ENCODE measurements at places on chromosomes 6 and 20. TPM values are rescaled to one million over a fixed set of nuclear protein-coding genes. Genes with fewer than 3 reads are reported as not detected.

DNA sequence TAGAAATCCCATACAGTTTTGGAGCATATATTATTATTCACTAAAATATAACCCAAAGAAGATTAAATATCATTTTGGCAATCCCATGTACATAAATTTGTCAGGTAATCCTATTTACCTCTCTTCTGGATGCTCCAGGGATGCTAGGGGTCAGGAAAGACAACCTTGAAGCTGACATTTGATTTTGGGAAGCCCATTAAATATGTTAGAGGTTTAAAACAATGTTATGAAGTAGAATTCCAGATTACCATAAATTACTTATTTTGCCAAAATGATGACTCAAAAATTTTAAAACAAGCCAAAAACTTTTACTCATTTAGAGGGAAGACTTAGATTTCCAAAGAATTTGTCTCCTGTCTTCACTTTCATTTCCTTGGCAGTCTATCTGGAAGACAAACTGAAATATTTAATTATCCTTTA, 9.2 kb upstream of the IL22RA2 start:
- H3K27ac ChIP-seq: no peak overlapping the region
- no peaks in the 10 kb centered on the region for H3K27me3 ChIP-seq
- DNase-seq: no peak
- no peak overlapping the region for H3K4me3 ChIP-seq

DNA sequence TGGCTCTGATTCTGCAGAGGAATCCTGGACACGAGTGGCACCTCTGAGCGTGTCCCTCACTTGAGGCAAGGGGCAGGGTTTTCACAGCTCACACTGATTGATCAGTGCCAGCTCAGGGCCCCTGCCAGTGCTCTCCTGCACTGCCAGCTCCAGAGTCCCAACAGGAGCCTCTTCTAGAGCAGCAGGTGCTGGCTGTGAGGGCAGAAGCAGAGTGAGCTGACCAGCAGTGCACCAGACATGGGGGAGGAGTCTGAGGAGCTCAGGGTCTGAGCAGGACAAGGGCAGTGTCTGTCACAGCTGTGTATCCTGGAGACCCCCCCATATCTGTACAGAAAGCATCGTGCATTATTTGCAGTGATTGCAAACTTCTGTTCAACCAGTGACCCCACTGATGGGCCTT, 31.5 kb upstream of the THBS2 start:
- no peaks in the 10 kb centered on the region for H3K4me1 ChIP-seq
- H3K36me3 ChIP-seq: no peaks in the 10 kb centered on the region
- H3K4me3 ChIP-seq: no peak overlapping the region

DNA sequence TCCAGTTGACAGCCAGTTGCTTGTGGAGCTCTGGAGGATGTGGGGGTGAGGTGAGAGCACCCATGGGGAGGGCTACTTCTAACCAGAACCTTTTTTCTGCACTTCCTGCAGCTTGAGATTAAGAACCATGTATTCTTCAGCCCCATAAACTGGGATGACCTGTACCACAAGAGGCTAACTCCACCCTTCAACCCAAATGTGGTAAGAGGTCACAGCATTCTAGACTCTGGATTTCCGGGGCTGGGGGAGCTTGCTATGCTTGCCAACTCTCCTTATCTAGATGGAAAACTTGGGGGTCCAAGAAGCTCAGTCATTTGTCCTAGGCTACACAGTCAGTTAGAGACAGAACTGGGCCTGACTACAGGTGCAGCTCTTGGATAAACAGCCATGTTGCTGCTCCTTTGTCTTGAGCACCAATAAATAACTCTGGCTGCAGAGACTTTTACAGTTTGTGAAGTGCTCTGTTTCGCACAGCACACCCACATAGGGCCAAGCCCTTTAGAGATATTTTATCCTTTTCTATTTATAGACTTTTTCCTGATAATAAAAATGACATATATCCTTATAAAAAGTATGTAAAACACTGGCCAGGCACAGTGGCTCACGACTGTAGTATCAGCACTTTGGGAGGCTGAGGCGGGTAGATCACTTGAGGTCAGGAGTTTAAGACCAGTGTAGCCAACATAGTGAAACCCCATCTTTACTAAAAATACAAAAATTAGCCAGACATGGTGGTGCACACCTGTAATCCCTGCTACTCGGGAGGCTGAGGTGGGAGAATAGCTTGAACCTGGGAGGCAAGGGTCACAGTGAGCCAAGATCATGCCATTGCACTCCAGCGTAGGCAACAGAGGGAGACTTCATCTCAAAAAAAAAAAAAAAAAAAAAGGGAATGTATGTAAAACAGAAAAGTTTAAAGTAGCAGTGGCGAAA, 10.6 kb upstream of the IFT52 start:
- H3K4me3 ChIP-seq: no peak overlapping the region
- H3K27ac ChIP-seq: no peak overlapping the region
- H3K36me3 ChIP-seq: no peaks in the 10 kb centered on the region
- no peak for DNase-seq

GRCh38 chr6:4323322-4323721, 187.9 kb upstream of the ECI2 start:
- DNase-seq: no peak
- peak overlapping the region; percentile 26 for H3K27ac ChIP-seq
- H3K4me3 ChIP-seq: no peak overlapping the region
- no peaks in the 10 kb centered on the region for H3K27me3 ChIP-seq

Gene SMOC2
- total RNA-seq: 139 TPM

Gene AHCY
- total RNA-seq: 82.7 TPM

Gene TLDC2
- not detected for total RNA-seq

- no peak overlapping the region for H3K4me3 ChIP-seq
- no peaks in the 10 kb centered on the region for H3K4me1 ChIP-seq
- no peaks in the 10 kb centered on the region for H3K27me3 ChIP-seq
- no peaks in the 10 kb centered on the region for H3K36me3 ChIP-seq
- no peak overlapping the region for H3K27ac ChIP-seq
Observed at GRCh38 chr6:45709781-45710220, 305.9 kb downstream of the CLIC5 start.

Gene CFAP206
- total RNA-seq: 3.9 TPM

Gene MATN4
- total RNA-seq: not detected

DNA sequence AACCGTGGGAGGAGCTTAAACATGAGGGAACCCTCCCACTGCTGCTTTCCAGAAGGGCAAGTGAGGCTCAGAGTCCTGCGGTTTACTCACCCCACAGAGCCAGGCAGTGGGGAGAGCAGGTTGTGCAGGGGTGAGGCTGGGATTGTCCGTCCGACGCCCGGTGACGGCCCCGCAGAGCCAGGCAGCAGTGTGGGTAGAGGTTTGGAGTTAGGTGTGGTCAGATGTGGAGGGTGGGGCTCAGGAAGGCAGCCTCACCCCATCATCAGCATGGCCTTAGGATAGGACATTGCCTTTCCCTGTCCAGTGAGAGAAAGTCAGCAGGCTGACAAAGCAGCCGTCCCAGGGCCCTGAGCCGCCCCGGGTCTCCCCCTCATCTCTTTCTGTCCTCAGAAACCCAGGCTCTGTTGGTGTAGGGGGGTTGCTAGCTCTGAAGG, 234.6 kb downstream of the DLL1 start:
- H3K27ac ChIP-seq: no peak overlapping the region
- H3K4me3 ChIP-seq: no peak overlapping the region
- H3K36me3 ChIP-seq: no peaks in the 10 kb centered on the region
